ENCODE measurements at places on chromosomes 7 and 10.

DNA sequence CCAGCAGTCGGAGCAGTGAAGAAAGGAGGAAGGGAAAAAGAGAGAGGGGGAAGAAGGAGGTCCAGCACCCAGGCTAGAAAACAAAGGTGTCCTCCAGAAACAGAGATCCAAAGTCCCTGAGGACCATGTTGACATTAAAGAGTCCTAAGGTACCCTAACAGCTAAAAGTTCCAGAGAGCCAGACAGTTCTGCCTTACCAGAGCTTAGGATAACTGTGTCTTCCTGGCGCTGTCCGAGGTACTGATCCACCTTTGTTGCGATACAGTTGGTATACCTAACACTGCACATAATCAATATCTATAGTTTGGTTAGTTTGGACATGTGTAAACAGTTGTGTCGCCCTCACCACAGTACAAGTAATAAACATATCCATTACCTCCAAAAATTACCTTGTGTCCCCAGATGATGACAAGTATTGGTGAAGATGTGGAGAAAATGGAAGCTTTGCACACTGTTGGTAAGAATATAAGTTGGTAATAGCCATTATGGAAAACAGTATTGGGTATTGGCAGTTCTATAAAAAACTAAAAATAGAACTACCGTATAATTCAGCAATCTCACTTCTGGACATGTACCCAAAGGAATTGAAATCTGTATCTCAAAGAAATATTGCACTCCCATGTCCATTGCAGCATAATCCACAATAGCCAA is 59.8 kb downstream of the GRID1 start:
- no peak for DNase-seq

DNA sequence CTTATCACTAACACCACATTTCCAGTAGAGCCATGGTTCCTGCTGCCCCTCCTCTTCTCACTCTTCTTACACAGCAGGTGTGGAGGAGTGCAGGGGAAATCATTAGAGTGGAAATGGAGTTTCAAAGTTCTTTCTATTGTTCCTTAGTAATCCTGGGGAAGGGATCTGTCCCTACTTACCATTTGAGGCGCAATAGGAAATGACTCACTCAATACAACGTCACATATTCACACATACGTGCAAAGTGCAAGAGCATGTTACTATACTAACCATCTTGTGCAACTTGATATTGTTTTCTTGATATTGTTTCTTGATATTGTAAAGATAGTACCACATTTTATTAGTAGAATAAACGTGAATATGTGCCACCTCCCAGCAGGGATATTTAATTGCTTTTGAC is 1010.2 kb downstream of the DNAJB9 start:
- no peak for DNase-seq

- no peak for DNase-seq
Measured at GRCh38 chr7:116873619-116874018, 11.2 kb downstream of the CAPZA2 start.

DNA sequence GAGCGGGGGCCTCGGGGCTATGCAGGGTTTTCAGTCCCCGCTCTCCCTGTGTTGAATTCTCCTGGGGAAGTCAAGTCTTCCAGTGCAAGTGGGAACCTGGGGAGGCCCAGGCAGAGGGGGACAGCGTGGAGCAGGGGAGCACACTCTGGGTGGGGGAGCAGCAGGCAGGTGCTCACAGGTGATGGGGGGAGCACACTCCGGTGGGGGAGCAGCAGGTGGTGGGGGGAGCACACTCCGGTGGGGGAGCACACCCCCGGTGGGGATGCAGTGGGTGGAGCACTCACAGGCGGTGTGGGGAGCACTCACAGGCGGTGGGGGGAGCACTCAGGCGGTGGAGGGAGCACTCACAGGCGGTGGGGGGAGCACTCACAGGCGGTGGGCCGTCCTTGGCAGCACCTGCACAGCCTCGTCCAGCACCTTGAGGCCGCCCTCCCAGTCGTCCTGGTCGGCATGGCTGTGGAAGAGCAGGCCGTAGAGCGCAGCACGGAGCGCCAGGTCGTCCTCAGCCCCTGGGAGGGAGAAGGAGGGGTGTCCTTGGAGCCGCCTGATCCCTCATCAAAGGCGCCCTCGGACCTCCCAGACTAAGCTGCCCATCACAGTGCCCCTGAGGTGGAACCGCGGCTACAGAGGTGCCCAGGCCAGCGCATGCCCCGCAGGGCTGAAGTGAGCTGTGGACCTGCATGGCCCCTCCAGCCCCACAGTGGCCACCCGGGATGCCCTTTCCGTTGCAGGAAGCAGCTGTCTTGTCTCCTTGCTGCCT is 56.7 kb downstream of the CFAP46 start:
- DNase-seq: no peak

GRCh38 chr10:118767297-118768040 is 12.7 kb upstream of the CACUL1 start:
- no peak for DNase-seq

DNA sequence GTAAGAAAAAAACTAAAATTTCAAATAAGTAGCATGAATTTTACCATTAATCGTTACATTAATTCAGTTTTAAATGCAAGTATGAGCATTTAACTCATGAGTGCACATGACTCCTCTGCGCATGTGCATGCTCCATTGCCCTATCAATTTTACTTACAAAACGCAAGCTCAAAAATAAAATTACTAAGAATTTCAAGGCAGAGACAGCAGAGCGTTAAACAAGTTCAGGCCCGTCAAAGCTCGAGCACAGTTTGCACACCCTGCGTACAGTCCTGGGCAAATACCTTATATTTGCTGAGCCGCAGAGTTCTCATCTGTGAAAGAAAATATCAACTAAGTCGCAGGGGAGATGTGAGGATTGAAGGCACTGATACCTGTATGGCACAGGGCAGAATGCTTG is 373.6 kb downstream of the BBS9 start:
- DNase-seq: no peak

DNA sequence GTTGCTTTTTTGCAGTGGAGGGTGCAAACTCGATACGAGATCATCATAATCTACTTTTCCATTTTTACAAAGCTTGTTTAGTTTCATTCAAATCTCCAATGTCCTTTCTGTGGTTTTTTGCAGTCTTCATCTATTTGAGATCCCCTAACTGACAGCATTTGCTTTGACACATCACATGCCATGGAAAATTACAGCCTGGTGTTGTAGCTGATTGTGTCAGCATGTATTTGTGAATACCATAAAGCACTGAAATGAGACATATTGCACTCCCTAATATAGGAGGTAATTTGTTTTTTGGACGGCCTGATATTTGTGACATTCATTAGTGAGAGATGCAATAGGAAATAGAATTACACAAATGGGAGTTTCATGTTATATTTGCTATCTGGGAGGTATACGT is 620.8 kb downstream of the KCNMA1 start:
- no peak for DNase-seq

- no peak for DNase-seq
Measured at GRCh38 chr10:23139677-23140076, 44.3 kb downstream of the MSRB2 start.

DNA sequence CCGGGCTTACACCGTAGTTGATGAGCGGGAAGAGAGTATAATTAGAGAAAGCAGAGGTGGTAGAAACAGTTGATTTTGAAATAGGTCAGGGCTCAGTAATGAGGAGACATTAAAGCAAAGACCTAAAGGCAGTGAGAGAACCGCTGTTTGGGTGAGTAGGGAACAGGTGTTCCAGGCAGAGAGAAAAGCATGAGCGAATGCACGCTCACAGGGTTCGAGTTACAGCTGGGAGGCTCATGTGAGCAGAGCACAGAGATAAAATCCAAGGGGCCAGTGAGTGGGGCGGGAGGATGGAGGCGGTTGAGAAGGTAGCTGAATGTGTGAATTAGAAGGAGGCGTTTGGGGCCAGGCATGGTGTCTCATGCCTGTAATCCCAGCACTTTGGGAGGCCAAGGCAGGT is 39.9 kb downstream of the APBB1IP start:
- no peak for DNase-seq

DNA sequence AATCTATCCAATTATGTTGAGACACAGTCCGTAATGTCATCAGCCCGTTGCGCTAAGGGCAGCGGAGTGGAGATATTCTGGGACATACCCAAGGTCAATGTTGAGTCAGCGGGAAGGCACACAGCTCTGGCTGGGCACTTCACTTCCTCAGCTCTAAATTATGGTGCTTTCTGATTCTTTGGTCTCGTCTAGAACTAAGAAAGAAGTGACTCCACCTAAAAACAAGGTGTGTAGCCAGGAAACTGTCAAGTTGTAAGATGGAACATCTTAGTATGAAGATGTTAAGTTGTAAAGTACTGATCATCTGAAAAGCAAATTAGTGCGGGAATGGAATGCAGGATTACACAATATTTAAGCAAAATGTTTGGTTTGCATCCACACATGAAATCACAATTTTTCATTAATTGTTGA is 43.1 kb downstream of the BAIAP2L1 start:
- no peak for DNase-seq

- DNase-seq: no peak
Measured at GRCh38 chr10:98848361-98848760, 387.3 kb downstream of the HPSE2 start.

DNA sequence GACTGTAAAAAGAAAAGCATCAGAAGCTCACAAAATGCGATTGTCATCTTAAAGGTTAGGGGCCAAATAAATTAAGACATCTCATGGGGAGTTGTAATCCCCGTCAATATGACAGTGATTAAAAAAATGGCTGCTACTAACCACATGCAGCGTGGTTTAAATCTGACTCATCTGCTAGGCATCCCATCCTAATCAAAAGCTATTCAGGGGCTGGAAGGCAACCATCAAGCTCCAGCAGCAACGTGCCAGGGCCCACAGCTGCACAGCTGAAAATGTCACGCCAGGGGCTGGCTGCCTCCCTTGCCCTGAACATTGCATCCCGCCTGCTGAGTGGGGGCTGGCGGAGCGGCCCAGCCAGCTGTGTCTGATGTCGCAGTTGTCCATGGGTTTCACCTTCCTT is 66.3 kb upstream of the FRMD4A start:
- DNase-seq: no peak

GRCh38 chr10:33657154-33657908 is 322.9 kb upstream of the NRP1 start:
- no peak for DNase-seq

- no peak for DNase-seq
Measured at GRCh38 chr7:144452064-144452463, 48.6 kb upstream of the NOBOX start.

DNA sequence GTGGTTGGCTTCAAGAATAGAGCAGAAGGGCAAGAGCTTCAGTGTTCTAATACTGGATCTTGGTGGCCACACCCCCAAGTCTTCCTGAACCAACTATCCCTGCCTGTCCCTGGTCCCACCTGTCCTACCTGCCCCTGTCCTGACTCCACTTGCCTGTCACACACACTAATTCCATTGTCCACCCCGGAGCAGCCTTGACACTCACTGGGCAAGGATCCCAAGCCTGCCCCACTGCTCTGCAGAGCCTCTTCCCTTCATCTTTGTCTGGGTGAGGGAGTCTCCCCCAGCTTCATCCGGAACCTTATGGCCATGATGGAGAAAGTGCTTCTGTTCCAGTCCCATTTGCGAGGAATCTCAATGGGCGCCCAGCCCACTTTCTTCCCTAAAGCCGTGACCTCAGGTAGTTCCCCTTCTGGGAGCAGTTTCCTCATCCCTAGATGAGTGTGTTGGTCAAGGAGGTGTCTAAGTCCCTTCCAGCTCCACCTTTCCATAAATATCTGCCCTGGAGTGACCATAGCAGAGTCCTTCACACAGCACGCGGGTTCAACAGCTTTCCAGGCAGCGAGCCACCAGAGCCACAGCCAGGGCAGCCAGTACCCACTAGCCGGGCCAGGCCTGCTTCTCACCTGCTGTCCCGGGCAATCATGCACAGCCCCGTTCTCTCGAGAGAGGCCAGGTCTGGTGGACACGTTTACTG is 61.5 kb downstream of the VIPR2 start:
- DNase-seq: no peak

DNA sequence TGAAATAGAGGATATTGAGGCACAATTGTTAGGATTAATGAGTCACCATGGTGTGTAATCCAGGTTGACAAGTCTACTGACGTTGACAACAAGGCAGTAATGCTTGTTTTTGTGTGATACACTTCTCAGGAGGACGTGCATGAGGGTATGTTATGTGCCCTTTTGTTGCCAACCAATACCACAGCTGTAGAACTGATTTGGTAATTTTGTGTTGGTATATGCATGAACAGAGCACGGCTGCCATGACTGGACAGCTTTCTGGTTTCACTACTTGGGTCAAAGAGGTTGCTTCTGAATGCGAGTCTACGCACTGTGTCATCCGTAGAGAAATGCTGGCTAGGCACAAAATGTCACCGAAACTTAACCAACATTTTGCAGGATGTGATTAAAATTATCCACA is 32.9 kb downstream of the PHTF2 start:
- DNase-seq: no peak

DNA sequence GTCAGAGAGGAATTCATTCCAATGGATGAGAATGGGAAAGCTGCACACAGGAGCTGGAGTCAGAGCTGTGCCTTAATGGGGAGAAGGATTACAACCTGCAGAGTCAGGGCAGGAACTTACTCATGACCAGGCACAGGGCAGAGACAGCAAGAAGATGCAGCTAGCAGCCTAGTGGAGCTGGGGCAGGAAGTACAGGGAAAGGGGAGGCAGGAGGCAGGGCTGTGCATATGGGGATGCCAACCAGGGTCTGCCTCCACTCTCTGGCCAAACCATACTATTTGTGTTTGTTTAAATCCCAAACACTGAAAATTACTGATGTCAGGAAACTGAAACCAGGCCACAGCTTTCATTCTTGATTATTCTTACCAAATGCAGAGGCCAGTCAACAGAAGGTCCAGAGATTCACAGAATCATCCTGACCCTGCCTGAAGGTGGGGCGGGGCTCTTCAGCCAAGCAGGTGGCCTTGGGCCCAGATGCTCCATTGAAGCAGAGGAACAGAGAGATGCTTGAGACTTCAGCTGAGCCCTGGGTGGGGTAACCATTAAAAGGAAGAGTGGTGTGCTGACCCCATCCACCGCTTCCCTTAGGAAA is 461.9 kb downstream of the KCNMA1 start:
- no peak for DNase-seq

DNA sequence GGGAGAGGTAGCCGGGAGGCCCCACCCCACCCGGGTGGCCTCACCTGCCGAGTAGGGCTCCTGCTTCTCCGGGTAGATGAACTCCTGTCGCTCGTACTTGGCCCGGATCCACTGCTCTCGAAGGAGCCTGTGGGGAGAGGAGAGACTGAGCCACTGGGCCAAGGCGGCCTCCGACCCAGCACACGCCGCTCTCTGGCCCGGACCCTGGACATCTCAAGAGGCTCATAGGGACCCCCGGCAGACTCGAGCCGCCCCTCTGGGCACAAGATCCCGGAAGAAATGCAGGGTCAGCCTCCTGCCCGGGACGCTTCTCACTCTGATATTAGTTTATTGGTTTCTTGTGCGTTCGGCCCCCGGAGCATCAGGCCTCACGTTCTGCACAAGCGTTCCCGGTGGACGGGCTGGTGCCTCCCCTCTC is 34.5 kb downstream of the ADAP1 start:
- no peak for DNase-seq

GRCh38 chr7:72098807-72099580 is 313.1 kb downstream of the CALN1 start:
- DNase-seq: no peak

DNA sequence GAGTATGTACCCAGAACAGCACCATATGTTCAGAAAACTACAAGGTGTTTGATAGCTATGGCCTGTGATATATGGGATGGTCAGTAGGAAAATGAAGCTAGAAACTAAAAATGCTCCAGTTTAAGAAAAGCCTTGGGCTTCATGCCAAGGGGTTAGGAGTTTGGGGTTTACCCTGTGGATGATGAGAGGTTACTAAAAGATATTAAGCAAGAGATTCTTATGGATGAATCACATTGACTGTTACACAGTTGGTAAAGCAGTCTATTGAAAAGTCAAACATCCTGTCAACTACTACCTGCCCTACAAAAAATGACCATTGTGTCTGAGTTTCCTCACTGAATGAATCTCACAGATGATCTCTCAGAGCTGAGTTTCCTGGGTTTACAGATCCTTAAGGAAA is 166.2 kb upstream of the INHBA start:
- no peak for DNase-seq
